BJ (cell line): ENCODE measurements at places on chromosomes 6 and 20.
A peak's percentile ranks its signal among the peaks of the same experiment; 100 is the strongest.

DNA sequence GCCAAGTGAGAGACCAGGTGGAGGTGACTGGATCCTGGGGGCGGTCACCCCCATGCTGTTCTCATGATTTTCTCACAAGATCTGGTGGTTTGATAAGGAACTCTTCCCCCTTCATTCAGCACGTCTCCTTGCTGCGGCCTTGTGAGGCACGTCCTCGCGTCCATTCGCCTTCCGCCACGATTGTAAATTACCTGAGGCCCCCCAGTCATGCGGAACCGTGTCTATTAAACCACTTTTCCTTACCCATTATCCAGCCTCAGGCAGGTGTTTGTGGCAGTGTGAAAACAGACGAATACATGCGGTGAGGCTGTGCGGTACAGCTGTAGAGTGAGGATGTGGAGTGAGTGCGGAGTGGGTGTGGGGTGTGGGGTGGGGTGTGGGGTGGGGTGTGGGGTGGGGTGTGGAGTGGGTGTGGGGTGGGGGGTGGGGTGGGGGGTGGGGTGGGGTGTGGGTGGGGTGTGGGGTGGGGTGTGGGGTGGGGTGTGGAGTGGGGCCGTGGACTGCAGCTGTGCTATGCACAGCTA is 12.1 kb upstream of the NTSR1 start:
- no peak for DNase-seq

GRCh38 chr6:117906507-117906957 is 532 bp upstream of the SLC35F1 start:
- no peak for DNase-seq

DNA sequence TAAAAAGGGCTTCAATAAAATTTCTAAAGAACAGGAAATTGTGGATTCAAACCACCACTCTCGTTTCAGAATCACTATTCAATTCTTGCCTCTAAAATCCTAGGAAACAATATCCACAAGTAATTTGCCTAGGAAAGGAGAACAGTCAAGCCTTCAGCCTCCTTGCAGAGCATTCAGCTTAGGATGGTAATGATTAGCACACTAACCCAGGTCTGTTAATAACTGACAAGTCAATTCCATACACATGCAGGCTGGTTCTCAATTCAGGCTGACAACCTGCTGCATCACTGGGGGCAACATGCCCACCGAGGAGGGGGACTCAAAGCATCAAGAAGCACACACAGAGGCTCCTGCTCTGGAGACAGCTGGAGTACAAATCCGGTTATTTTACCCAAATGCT is 57.6 kb downstream of the GMDS start:
- DNase-seq, result no peak

DNA sequence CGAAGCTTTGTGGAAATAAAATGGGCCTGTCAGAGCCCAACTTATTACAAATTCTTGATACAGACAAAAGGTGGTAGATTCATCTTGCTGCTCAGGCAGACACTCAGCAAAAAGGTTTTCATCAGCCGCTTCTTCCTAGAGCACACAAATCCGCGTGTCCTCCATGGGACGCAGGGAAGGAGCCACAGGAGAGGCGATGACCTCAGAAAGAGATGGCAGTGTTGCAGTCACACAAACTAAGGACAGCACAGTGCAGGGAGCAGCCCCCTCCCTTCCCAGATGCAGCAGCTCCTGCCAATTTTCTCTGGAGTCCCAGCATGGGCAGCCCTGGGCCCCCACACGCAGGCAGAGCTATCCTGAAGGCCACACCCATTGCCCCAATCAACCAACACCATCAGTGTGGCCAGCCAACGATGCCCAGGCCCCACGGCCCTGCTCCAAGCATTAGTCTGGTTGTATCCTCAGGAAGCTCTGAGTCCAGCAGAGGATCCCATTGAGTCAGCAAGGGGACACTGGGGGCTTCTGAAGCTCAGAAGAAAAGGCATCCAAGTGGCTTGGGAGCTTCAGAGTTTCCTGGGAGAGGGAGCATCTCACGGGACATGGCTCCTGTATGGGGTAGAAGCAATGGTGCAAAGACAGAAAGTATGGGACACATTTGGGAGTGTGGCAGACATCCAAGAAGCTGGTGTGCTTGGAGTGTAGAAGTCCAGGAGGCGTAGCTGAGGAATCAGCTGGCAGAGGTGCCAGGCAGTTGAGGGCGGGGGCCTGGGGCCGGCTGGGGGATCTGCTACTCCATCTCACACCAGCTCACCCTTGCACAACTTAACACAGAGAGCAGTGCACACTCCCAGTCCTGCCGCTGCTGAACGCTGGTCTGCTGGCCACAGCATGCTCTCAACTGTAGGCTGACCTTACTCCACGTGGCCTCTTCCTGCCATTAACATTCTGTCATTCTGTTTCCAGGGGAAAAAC is 142.1 kb upstream of the CST7 start:
- DNase-seq, result no peak

GRCh38 chr20:46401478-46401860 is 4.9 kb downstream of the ELMO2 start:
- no peak for DNase-seq

- no peak for DNase-seq
These were observed at the start of gene ZNF334 for GRCh38 chr20:46512943-46513844. TSS of gene ZNF334 (minus strand) at chr20:46513559. CDS start at chr20:46512102, 1,457 bp downstream.

DNA sequence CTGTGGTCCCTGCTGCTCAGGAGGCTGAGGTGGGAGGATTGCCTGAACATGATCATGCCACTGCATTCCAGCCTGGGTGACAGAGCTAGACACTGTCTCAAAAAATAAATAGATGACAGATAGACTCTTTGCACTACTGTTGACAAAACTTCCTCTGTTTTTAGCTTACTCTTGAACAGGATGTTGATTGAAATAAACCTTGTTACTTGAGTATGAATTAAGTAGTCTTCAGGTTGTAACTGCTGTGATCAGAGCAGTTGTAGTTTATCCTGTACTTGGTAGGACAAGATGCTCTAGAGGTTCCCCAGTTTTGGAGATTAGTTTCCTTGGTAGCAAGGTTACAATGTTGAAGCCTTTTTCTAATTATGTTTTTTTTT is 1.5 kb downstream of the GTF3C6 start:
- DNase-seq, result no peak

GRCh38 chr6:91490671-91491301 is 903.9 kb upstream of the MAP3K7 start:
- DNase-seq, result no peak

DNA sequence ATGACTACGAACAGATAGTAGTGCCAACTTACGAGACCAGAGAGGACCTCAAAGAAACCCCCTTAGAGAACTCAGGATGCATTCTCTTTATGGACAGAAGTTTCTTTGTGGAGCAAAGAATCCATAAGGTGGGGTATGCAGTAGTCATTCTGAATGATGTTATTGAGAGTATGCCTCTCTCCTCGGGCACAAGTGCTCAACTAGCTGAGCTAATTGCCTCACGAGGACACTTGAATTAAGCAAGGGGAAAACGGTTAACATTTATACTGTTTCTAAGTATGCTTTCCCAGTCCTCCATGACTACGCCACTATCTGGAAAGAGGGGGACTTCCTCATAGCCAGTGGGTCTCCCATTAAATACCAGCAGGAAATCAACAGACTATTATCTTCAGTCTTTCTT is 25.6 kb downstream of the MC3R start:
- DNase-seq, result no peak

DNA sequence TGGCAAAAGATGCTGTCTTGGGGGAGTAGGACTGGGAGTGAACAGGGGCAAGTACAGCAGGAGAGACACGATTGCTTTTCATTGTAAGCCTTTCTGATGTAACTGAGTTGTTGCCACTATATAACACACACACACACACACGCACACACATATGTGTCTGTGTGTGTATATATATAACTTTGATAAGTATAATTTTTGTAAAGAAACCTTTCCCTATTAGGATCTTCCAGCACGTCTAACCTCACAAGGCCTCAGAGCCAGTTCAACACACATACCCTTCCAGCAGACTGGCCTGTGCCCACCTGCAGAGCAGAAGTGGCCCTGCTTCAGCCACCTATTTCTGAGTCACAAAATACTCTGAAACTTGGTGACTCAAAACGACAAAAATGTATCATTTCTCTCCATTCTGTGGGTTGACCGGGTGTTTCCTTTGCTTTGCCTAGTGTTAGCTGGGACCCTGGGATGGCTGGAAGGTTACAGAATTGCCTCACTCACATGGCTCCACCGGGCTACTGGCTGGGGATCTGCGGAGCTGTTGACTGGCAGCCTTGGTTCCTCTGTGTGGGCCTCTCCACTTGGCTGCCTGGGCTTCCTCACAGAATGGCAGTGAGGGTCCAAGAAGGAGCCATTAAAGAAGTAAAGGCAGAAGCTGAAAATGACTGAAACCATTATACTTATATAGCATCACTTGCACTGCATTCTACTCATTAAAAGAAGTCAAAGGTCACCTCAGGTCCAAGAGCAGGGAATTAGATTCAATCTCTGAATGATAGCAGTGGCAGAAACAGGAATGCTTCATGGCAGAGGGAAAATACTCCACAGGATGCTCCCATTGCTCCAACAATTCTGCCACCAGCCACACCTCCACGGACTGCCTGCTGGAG is 126.4 kb downstream of the BANF2 start:
- no peak for DNase-seq

DNA sequence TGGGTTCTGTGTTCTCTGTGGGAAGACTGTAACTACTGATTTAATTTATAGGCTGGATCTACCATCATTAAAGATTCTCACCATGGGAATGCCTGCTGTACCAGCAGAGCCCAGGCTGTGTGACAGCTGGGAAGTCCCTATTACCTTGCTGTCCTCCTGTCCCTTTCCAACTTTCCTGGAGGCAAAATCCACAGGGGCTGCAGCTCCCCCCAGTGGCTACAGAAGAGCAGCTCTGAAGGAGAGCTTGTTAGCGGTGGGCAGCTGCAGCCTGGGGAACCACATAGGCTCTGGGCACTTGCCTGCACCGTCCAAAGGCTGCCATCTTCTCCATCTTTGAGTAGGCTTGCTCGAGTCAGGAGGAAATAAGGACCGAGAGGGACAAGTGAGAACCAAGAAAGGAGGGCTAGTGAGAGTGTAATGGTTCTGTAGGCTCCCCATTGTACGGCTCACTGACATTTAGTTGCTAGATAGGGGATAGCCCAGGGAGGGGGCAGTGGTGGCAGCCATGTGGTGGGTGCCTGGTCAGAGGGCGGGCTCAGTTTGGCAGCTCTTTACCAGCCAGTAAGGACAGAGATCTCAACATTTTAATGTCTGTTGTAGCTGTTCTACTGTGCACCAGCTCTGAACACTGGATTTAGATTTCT is 155.1 kb upstream of the MLIP start:
- DNase-seq, result no peak

- no peak for DNase-seq
These were observed 659 bp downstream of the TAF4 start for GRCh38 chr20:62064770-62065673.

- no peak for DNase-seq
These were observed 56.7 kb upstream of the MRAP2 start for GRCh38 chr6:83976871-83977270.

DNA sequence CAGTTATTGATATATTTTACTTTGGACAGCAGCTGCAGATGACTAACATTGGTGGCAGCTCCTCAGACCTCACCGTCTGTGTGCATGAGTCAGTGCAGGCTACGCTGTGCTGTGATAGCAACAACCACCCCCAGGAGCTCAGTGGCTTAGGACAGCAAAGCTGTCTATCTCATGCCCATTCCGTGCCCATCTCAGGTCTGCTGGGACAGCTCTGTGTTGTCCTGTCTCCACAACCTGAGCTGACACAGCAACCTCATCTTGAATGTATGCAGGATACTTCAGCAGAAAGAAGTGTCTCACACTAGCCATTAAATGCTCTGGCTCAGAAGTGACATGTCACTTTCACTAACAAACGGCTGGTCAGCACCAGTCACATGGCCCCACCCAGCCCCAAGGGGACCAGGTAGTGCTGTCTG is 47.7 kb downstream of the BANF2 start:
- DNase-seq, result peak; percentile 43

GRCh38 chr6:44064089-44064947 is 62.9 kb downstream of the MRPL14 start:
- peak; percentile 81 for DNase-seq

DNA sequence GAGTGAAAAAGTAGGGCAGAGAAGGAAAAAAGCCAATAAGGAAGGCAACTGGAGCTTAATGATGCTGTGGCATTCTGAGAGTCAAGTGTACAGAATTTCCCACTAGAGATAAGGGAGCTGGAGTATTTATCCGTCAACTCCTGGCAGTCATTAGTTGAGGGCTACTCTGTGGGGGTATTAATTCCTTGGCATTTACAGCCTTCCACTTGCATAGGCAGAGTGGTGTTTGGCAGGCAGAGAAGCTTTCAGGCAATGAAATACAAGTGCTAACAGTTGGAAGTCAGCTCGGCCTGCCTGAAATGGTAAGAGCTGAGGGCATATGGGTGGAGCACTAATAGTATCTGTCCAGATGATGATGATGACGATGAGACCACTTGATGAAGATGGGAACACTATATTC is 207.3 kb upstream of the FLRT3 start:
- DNase-seq, result no peak

- no peak for DNase-seq
These were observed 474 bp downstream of the CEBPB start for GRCh38 chr20:50191065-50191543.

DNA sequence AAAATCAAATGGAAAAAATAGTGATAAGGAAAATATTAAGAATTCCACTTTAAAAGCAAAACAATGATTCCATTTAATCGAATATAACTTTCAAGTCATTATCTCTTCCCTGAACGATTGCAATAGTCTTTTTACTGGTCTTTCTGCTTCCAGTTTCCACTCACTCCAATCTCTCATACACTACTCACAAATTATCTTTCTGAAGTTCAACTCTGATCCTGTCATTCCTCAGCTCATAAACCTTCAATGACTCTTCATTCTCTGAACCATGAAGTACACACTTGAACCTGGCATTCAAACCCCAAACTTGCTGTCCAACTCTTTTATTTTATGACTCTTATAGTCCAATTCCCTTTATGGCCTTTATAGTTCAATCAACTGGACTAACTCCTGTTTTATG is 304.1 kb upstream of the TCF21 start:
- no peak for DNase-seq

GRCh38 chr6:38739532-38739931 is 24.4 kb downstream of the DNAH8 start:
- no peak for DNase-seq

DNA sequence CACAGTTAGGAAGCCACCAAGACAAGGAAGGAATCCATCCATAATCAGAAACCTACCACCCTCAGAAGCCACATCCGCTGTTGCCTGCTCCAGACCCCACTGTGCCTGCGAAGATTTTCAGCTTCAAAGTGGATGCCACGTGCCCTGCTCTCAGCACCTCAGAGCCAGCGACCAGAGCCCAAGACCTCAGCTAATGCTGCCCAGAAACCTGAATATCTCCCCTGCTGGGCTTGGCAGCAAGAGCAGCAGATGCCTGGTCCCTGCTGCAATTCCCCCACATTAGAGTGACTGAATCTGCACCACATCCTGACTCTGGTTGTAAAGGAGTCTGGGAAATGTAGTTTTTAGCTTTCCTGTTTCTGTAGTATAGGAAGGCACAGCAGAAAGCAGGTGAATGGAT is 10.7 kb upstream of the ULBP3 start:
- no peak for DNase-seq

- DNase-seq, result no peak
These were observed 64.6 kb downstream of the VGLL2 start for GRCh38 chr6:117329926-117330325.

DNA sequence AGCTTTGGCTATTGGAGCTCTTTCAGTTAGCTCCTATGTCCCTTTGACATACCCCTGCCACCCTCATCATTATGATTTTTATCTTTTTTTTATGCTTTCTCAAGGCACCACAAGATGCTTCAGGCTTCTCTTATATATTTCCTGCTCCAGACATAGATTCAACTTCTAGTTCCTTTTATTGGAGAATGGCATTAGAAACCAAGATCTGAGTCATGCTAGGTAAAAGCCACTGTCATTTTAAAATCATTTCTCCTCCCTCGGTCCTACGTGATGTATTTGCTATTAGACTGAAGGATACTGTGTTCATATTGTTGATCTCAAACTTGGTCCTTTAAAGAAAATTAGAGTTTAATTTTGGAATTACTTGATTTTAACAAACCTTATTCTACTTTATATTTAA is 8.3 kb downstream of the TENT5A start:
- DNase-seq, result no peak
